ENCODE measurements at places on chromosomes 2 and 18. TPM values are rescaled to one million over a fixed set of nuclear protein-coding genes. Genes with fewer than 3 reads are reported as not detected.

Gene PKP4
- 16.7 TPM for total RNA-seq

Gene APCDD1
- not detected for total RNA-seq

Gene LPIN2
- 11.7 TPM for total RNA-seq

Gene MGAT4A
- 16.3 TPM for total RNA-seq

Gene CNGA3
- not detected for total RNA-seq

Gene SIX2
- total RNA-seq: not detected

Gene SH3RF3
- total RNA-seq: 0.35 TPM

Gene GDF7
- total RNA-seq: 0.75 TPM

Gene GNLY
- total RNA-seq: not detected

Gene KCNJ13
- 2.3 TPM for total RNA-seq

Gene GPR155
- total RNA-seq: 3.0 TPM

GRCh38 chr2:31334311-31335026 lies 80.1 kb downstream of the XDH start:
- DNase-seq: peak; percentile 70

DNA sequence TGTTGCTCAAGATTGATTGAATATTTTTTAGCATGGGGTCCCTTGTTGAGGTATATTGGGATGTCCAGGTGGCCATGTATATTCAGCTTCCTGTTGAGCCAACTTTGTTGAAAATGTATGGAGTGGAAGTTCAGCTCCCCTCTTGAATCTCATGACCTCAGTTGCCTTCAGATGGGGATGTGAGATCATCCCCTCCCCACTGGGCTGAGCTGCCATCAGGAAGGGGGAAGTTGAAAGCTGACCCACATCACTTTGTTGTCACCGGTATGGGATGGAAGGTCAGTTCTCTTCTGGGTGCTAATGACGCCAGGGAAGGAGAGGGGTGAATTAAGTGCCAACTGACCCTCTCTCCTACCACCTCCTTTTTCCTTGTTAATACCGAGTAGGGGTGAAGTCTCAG lies 33.9 kb downstream of the ACOXL start:
- no peak for DNase-seq

DNA sequence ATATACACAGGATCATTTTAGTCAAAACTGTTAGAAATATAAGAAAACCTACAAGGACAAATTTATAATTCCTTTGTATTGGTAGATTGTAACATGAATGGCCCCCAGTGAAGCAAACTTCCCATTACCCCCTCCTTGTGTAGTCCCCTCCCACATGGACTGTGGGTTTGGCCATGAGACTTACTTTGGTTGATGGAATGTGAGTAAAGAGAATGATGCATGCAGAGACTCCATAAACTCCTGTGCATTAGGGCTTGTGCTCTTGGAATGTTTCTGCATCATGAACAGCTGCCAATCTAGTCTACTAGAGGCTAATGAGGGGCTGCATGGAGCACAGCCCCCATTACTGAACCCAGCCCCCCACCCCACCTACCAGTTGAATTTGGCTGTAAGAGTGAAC lies 8.3 kb upstream of the TGFA start:
- no peak for DNase-seq

- no peak for DNase-seq
These were observed 155.9 kb downstream of the RAB3GAP1 start for GRCh38 chr2:135208016-135208415.

- no peak for DNase-seq
These were observed 4.0 kb downstream of the MYO5B start for GRCh38 chr18:50190926-50191325.

- no peak for DNase-seq
These were observed 46.0 kb upstream of the COBLL1 start for GRCh38 chr2:164887434-164888144.

DNA sequence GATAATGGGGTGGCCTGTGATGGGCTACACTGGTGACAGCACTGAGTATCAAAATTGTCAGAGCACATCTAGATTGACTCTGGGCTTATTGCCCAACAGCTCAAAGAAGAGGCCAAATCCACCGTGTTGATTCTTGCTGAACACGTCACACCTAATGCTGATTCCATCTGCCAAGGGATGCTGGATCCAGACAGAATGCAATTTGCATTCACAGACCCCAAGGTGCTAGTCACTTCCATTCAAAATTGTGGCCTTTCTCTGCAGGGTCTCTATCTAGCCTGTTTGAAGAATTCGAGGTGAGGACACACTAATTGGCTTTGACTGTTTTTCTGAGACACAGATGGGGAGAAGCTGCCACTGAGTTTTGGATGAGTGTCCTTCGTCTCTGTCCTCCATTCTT lies 13.5 kb upstream of the GPR39 start:
- no peak for DNase-seq

GRCh38 chr2:74982577-74982976 lies 24.1 kb downstream of the POLE4 start:
- DNase-seq: peak; percentile 61

- no peak for DNase-seq
These were observed 12.8 kb downstream of the PSMD1 start for GRCh38 chr2:231069379-231070054.

DNA sequence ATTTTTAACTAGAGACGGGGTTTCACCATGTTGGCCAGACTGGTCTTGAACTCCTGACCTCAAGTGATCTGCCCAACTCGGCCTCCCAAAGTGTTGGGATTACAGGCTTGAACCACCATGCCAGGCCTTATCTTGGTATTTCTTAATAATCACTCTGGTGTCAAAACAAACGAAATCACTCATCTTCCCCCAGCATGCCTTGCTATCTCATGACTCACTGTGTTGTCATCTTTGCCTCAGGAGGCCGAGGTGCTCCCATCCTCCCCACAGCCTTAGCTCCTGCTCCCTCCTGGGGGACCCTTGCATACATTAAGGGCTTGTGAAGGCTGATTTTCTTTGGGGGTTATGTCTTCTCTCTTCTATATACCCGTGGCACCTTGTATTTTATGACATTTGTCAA lies 250.1 kb upstream of the DPP10 start:
- no peak for DNase-seq

GRCh38 chr2:149465873-149466272 lies 121.7 kb downstream of the MMADHC start:
- no peak for DNase-seq

DNA sequence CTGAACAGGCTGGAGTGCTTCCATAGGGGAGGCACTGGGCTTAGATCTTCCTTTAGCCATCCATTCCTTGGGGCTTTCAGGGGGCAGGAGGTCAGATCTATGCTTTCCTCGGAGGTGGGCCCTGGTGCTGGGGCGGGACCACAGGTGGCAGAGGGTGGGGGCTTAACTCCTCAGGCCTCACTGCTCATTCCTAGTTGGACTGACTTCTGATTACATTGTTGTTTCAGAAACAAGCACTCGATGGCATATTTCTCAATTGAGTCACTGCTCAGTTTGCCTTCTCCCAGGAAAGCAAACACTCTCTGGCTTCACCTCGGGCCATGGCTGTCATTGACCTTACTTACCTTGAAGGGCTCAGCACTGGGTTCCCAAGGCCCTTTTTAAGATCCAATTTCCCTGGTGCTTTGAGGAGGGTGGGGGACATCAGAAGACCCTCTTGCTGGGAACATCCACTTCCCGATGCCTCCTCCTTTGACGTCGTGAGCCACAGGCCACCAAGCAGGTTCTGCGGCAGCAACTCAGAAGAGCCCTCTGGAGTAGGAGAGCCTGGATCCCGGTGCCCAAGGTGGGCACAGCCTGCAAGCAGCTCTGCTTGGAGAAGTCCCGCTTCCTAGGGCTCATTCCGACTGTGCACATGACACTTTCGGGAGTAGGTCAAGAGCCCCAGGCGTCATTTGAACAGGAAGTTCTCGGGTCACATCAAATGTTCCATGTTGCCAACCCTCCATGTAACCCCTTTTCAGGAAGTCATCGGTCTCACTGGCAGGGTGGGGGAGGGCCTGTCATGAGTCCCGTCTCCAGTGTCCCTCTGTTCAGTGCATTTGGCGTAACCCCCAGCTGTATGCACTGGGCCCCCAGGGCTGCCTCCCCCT lies 40.6 kb downstream of the SDC1 start:
- no peak for DNase-seq

DNA sequence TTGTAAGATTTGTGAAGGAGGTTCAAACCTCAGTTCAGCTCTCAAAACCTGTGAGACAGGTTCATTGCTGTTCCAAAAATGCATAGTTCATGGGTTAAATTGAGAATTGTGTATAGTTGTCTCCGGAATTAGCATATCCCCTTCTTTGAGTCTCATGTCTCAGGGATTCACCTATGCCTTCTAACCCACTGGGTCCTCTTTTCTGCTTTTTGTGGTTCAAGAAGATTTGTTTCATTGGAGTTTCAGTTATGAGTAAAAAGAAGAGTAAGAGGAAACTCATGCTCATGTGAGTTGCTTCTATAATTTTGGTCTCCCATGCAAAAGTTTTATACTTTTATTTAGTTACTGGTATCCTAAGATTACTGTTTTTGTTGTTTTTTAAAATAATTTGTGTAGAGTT lies 1219.8 kb upstream of the ZEB2 start:
- DNase-seq: no peak

DNA sequence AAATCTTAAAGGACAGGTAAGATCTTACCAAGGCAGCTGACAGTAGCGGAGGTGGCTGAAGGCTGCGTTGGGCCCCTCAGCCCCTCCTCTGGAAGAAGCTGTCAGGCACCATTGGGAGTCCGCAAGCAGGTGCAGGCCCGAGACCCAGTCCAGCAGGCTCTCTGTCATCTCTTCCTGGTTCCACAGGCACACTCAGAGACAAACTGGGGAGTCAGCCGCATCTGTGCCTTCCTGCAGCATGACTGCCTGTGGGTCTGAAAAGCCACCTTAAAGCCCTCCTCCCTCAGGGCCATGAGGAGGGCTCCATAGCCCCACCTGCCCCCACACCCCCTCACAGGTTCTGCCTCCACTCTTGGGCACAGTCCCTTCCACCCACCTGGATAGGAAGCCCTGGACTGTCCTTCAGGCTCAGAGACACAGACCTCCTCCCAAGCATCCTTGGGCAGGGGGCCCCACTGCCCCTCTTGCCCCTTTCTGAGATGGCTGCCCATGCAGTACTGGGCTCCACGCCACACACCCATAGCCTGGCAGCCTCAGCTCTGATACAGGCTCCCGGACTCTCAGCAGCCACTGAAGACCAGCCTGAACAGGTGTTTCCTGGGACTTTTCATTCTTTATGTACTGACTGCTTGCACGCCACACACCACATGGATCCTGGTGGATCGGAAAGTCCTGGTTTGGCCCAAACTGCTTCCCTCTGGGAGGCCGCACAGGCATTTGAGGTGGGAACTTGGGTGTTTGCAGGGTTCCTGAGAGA lies 239.8 kb downstream of the SEPTIN10 start:
- DNase-seq: no peak

DNA sequence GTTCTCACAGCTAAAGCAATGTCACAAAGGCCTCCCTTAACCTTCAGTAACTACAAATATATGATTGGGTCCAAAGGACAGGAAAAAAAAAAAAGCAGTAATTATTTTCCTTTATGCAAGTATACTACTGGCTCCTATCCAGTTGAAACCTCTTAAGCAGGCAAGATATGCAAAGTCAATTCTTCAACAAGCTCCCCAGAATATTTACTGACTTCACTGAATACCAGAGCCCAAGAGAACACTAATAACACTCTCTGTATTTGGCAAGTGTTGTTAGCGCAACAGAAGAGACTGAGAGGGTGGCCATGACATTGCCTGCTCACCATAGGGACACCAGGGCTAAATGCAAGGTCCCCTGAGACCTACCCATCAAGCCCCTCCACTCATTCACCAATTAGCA lies 74.5 kb downstream of the AP1S3 start:
- DNase-seq: no peak

GRCh38 chr18:56000041-56000440 lies 412.0 kb upstream of the TCF4 start:
- DNase-seq: no peak

DNA sequence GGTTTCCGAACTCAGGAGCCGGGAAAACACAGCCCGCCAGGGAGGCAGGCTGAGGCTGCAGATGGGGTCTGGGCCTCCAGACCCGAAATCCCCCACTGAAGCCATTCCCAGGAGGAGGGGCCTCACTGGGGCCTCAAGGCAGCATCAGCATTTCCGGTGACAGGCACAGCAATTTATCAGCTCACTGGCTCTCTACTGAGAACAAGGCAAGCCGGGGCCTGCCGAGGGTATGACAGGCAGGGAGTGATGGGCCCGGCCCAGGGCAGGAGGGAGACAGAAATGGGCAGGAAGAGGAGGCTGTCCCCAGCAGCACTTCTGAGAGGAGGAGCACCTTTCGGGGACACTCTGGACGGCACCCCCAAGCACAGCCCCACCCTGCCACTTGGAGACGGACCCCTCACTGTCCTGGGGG lies 12.5 kb downstream of the SDC1 start:
- DNase-seq: no peak

GRCh38 chr2:199282309-199282708 lies 175.4 kb downstream of the SATB2 start:
- no peak for DNase-seq

- no peak for DNase-seq
These were observed 40.7 kb downstream of the SLC9A2 start for GRCh38 chr2:102660070-102660469.

DNA sequence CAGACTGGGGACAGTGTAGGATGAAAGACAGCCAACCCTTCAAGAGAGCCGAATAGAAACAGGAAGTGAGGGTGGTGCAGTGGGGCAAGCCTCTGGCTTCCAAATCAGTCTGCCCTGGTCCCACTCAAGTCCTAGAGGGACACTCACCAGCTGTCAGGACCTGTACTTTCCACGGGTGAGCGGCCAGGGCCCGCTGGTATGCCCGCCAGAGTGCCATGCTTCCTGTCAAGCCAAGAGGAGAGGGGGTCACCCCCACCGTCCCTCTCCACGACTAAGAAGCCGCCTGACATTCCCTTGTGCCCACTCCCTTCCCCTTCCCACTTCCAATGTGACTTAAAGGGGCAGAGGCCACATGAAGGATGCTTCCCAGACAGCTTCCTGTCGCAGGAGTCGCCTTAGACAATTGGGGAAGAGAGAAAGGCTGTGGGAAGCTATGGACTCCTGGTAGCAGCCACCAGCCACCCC lies 564 bp downstream of the MPV17 start:
- peak; percentile 28 for DNase-seq
